K562 (cell line): ENCODE measurements at places on chromosomes 5 and 9. TPM values are rescaled to one million over a fixed set of nuclear protein-coding genes. Genes with fewer than 3 reads are reported as not detected.

GARNL3 gene
- 1.2 and 2.5 TPM in 2 replicates for total RNA-seq

SAXO1 gene
- not detected in 2 replicates for total RNA-seq

SPAG8 gene
- total RNA-seq, result 0.36 and 0.40 TPM in 2 replicates

C5orf52 gene
- total RNA-seq, result not detected in 2 replicates

DOCK2 gene
- 28.2 and 29.1 TPM in 2 replicates for total RNA-seq

CFAP77 gene
- not detected in 2 replicates for total RNA-seq

DOLPP1 gene
- total RNA-seq, result 37.5 and 39.8 TPM in 2 replicates

SLC6A18 gene
- total RNA-seq, result not detected in 2 replicates

PCA3 gene
- not detected in 2 replicates for total RNA-seq

SGCD gene
- total RNA-seq, result 0.02 TPM in 1 of 2 replicates, not detected in the other

PHF24 gene
- total RNA-seq, result not detected in 2 replicates

NANS gene
- total RNA-seq, result 127 and 133 TPM in 2 replicates

PTGR1 gene
- total RNA-seq, result 0.22 and 0.36 TPM in 2 replicates

SPATA31C1 gene
- total RNA-seq, result 0.07 TPM in 1 of 2 replicates, not detected in the other

SLC6A19 gene
- 1.3 and 1.6 TPM in 2 replicates for total RNA-seq

ARSI gene
- total RNA-seq, result 0.04 TPM in 2 replicates

HDHD3 gene
- 15.7 TPM in 2 replicates for total RNA-seq

BSPRY gene
- total RNA-seq, result 0.16 and 0.45 TPM in 2 replicates
